ENCODE measurements at places on chromosomes 16 and 17. TPM values are rescaled to one million over a fixed set of nuclear protein-coding genes. Genes with fewer than 3 reads are reported as not detected.

The CCL2 gene
- total RNA-seq = 17.3 TPM

The ATAD5 gene
- 7.7 TPM for total RNA-seq

DNA sequence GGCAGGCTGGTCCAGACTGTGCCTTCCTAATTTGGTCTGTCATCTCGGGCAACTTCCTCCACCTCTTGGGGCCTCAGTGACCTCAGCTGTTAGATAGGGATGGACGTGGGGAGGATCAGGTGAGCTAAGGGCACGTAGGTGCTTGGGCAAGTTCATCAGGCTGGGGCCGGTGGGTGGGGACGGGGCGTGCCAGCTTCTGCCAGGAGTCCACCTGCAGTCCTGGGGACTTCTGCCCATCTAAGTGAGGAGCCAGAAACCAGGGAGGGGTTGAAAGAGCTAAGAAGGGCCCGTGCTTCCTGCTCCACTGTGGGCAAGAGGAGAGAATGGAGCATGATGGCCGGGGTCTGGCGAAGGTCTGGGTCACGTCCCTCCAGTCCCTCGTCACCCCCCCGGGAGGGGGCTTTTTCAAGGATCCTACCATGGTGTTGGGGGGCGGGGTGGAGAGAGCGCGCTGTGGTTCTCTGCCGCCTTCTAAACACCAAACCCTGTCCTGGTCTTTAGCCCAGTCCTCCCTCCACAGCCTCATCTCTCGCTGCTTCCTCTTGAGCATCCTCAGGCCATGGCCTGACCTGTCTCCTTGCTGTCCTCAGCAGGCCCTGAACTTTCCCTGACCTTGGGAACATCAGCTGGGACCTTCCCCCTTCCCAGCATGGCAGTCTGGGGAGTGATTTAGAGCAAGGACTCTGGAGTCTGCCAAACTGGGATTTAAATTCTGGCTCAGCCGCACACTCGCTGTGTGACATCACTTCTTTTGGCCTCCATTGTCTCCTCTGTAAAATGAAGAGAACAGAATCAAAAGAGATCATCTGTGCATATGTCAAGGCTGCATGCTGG, 21.6 kb downstream of the SPNS2 start:
- no peak for DNase-seq

The CTRB2 gene
- total RNA-seq = not detected

DNA sequence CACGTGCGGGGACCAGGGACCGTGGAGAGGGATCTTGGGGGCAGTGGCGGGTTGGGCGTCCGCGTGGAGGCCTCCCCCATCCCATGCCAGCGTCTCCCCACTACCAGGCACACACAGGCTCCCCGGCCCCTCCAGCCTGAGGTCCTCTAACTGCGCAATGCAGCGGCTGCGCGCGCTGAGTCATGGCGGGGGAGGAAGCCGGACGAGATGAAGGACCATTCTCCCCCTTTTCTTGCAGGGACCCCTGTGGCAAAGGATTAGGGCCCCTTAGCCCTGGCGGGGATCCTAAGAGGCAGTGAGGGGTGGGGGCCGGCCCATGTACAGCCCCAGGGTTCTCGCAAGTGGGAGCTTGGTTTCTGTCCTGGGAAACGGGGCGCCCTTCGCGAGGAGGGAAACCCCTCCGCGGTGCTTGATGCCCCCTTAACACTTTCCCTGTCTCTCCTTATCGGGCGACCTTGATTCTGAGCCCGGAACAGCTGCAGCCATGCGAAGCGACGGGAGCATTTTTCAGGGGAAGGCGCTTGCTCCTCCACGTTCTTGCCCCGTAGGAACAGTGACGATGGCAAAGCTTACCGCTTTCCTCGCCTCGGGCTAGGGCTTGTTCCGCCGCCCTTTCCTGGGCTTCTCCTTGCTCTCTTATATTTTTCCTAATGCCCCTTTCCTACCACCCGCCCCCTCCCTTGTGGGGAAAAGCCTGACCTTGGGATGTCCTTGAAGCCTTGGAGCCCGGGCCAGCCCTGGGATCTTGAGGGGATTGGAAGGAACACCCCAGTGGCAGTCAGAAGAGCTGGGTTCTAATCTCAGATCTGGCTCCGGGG, 592 bp downstream of the ALDOA start:
- no peak for DNase-seq

The MCRIP2 gene
- total RNA-seq = 3.0 TPM

DNA sequence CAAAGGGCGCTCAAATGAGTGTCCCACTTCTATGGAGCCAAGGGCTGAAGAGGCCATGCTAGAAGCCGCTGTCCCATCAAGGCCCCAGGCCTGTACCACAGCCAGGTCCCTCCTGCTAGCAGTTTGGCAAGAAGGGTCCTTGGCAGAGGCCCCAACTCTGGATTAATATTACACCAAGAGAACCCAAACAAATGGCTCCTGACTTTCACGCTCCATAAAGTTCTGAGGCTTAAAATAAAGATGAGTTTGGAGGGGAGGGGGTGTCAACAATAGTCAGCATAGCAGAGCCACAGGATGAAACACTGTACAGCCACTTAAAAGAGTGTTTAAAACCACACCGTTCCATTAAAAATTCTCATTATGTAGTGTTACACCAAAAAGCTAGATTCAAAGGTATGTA, 30.5 kb downstream of the CUEDC1 start:
- no peak for DNase-seq

DNA sequence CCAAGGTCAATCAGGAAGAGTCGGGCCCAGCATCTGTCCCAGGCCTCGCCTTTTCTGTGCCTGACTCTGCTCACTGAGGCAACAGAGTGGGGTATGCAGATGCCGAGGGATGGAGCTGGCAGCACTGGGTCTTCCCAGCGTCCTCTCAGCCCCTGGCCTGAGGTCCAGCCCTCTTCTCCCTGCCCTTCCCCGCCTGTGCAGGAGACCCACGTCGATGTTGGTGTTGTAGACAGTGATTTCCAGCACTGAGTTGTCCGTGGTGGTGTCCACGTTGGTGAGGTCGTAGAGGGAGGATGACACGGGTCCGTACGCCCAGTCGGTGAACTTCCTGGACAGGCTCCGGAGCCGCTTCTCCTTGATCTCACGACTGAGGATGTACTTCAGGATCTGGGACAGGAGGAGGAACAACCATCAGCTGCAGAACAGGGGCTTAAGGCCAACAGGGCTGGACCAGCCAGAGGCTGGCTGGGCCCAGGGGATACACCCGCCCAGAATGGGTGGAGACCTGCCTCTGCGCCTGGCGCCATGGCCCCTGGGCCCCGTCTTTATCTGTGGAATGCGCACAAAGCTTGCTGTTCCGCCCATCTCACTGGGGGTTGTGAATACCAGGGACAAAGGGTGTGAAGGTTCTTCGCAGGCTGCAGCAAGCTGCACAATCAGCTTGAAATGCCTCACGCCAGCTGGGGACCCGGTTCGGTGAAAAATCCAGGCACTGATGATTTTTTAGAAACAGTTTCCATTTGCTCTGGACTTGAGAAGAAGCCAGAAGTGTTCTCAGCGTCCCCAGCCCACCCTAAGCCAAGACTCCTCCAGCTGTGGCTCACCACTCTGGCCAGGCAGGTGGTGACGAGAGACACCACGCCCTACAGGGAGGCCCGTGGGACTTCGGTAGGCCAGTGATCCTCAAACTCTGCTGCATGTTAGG, 27.5 kb downstream of the TRPV3 start:
- DNase-seq = no peak

GRCh38 chr17:2482218-2482617, 29.5 kb downstream of the METTL16 start:
- DNase-seq = no peak

The KRT222 gene
- not detected for total RNA-seq

- no peak for DNase-seq
These were observed 2.1 kb upstream of the CAMKK1 start for GRCh38 chr17:3894911-3895343.

DNA sequence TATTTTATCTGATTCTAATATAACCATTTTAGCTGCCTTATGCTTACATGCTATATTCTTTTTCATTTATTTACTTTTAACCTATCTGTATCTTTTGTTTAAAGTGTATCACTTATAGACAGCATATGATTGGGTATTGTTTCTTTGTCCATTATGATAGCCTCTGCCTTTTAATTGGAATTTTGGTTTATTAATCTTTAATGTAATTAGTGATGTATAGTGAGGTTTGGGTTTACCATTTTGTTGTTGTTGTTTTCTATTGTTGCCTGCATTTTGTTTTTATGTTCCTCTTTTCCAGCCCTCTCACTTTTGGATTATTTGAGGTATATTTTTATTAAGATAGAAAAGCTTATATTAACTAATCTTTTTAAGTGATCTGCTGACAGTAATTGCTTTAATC, 59.4 kb downstream of the NLK start:
- DNase-seq = no peak

The SOCS1 gene
- total RNA-seq = 8.1 TPM

The HBZ gene
- total RNA-seq = not detected

The PLLP gene
- not detected for total RNA-seq

DNA sequence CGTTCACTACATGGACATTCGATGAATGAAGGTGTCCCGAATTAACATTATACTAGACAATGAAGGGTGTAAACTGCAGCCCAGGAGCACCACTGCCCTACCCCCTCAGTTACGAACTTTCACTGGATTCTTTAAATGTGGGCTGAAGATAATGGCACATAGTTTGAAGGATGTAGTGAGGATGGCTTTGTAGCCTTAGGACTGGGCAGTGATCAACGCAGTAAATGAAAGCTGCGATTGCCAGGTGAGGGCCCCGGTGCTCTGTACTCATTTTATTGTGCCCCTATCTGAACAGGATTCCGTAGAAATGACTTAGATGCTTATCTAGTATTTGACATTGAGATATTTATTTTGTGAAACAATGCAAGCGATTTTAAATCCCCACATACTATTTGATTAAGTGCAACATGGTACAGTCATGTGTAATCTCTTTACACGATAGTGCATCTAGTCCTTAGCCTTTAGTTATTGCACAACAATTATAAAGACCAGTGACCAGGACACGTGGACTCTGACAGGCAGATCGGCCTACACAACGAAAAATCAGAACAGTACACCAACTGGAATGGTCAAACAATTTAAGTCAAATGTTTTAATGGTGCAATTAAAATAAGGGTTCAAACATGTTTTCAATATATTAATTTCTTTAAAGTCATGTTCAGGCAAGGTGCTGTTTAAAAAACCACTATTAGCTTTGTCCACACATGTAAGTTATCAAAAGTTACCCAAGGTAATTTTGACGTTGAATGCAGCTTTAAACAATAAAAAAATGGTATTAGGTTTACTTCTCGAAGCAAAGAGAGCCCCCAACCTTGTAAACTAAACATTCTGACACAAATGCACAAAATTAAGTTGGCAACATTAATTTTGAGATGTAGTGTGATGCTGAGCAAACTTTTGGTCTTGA, 17.4 kb upstream of the ERN1 start:
- peak; percentile 35 for DNase-seq

GRCh38 chr17:21039839-21040575, 2.8 kb downstream of the USP22 start:
- DNase-seq = no peak

DNA sequence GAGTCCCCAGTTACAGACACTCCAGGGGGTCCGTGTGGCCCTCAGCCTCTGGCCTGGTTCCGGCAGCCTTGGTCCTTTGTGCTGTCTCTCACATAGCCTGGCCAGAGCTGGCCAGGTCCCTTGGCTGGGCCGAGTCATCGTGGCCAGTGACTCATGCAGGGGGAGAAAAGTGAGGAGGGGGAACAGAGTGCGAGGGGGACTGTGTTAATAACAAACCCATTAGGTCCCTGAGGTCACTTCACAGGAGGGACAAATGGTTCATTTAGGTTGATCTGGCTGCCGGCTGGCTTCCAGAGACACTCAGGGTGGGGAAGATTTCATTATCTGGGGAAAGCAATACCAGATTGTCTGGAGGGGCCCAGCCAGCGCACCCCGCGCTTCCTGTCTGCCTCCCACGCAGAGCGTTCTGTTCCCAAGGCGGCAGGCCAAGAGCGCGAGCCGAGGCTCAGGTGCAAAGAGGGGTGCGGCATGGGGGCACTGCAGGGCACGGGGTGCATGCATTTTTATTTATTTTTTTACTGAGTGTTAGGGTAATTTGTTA, 223.1 kb downstream of the SEC14L1 start:
- peak; percentile 57 for DNase-seq

The CCDC137 gene
- total RNA-seq = 41.2 TPM

- no peak for DNase-seq
These were observed 6.4 kb downstream of the PRKCB start for GRCh38 chr16:23842137-23842600.

- no peak for DNase-seq
These were observed 23.6 kb downstream of the MILR1 start for GRCh38 chr17:64472564-64472963.

- DNase-seq = no peak
These were observed 26.6 kb upstream of the NLRP1 start for GRCh38 chr17:5610956-5611355.

- DNase-seq = peak; percentile 36
These were observed 3.1 kb downstream of the RAB37 start for GRCh38 chr17:74740173-74740572.

- no peak for DNase-seq
These were observed 2.0 kb upstream of the ARRB2 start for GRCh38 chr17:4708436-4708835.

DNA sequence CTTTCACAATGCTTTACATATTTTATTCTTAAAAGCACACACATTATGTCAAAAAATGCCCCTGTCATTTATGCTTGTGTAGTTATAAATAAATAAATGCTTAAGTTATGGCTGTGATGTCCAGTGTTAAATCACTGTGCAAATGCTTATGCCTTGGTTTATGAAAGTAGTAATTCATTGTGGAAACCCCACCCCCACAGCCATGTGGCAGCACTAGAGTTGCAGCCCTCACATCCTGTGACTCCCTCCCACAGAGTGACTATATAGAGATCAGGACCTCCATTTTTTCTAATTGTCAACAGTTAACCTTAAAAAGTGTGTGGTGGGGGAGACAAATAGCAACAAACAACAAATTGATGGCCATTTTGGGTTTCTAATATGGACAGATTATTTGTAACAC, 2.4 kb downstream of the SKAP1 start:
- no peak for DNase-seq

DNA sequence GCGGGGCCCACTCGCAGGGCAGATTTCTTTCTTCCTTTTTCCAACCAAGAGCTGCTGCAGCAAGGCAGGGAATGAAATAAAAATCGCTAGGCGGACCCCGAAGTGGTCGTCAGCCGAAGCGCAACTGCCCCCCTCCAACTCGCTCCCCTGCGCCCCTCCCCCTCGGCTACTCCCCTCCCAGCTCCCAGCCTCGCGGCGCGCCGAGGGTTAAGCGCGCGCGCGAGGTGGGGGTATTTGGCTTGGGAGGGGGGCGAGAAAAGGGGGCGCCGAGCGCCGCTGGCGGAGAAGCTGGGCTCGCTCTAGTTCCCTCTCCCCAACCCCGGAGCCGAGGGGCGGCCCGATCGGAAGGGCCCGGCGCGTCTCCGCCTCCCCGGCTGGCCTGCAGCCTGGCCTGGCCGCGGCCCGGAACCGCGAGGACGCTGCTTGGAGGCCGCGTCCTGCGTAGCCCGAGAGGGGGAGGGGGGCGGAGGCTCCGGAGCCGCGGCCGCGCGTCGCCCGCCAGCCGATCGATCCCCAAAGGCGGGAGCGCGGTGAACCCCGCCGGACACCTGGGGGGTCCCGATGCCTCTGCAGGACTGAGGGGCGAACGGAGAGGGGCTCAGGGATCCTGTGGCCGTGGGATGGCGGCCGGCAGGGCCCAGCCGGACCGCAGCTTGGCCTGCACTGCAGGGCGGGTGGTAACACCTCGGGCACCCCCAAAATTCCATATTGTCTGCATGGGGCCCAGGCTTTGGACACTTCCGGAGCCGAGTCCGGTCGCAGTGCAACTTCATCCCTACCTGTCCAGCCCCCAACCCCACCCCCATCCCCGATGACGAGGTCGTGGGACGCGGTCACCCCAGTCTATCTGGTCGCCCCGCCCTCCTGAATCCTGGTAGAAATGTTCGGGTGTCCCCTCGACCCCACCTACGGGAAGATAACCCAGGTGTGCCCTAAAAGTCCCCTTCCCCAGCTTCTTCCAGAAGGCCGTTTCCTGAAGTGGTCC, 4.9 kb upstream of the CBX4 start:
- DNase-seq = peak; percentile 73

- DNase-seq = no peak
These were observed 32.9 kb downstream of the KSR1 start for GRCh38 chr17:27489045-27489715.
